Gastroesophageal sphincter (tissue), 4 donors: ENCODE measurements at places on chromosomes 11 and 22.

DNA sequence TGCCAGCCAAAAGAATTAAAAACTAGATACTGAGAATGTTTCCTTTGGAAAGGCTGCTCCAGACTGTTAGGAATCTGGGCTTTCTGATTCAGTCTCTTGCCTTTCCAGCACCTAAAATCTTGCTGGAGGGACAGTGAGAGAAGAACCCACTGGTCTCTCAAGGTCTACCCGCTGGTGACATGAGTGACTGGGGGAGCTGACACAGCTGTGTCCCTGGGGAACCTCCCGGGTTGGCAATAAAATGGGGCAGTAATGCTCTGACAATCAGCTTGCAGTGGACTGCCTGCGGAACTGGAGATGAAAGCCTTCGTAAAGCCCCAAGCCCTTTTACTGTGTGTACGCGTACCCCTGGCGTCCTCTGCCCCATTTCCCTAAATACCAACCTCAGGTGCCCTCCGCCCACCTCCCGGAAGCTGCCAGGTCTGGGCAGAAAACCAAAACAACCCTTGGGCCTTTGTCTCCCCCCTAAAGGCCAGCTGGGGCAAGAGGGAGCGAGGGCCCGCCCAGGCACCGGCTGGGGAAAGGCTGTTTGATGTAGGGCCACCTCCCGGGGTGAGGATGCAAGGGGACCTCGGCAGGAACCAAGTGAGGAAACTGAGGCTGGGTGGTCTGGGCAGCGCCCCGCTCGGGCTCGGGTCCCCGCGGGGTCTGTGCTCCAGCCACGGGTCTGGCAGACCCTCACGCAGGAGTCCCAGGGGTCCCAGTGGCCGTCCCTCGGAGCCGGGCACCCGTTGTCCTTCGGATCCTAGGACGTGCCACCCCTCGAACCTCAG is 741 bp downstream of the CARS1 start:
- peaks cover 11% of the 10 kb centered on the region for H3K4me1 ChIP-seq
- H3K27me3 ChIP-seq: no peaks in the 10 kb centered on the region
- peak overlapping the region; percentile 83 for H3K27ac ChIP-seq
- ATAC-seq: no peak
- peak overlapping the region; percentile 53 for H3K4me3 ChIP-seq

DNA sequence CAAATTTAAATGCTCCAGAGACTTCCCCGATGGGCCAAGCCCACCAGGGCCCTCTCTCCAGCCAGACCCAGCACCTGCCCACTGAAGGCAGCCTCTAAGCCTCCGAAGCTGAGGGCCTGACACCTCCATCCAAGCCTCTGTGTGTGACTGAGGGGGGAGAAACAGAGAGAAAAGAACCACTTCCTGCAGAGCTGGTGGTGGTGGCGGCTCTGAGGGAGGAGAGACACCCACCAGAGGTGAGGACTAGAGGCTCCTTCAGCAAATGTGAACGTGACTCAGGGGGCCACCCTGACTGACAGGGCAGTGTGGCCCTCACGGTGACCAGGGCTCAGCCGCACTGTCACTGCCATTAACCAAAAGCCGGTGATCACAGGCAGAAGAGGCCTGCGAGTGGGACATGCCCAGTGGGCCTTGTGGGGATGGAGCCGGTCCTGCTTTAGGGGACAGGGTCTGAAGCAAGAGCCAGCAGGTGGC is 31.0 kb upstream of the CD5 start:
- no peaks in the 10 kb centered on the region for H3K27me3 ChIP-seq
- no peak overlapping the region for H3K4me3 ChIP-seq
- H3K36me3 ChIP-seq: no peaks in the 10 kb centered on the region
- ATAC-seq: no peak
- peaks cover 18% of the 10 kb centered on the region for H3K4me1 ChIP-seq

GRCh38 chr11:57727185-57727584 is 14.1 kb upstream of the SELENOH start:
- ATAC-seq: no peak
- no peak overlapping the region for H3K4me3 ChIP-seq
- H3K27ac ChIP-seq: no peak overlapping the region
- no peaks in the 10 kb centered on the region for H3K36me3 ChIP-seq
- H3K4me1 ChIP-seq: no peaks in the 10 kb centered on the region

DNA sequence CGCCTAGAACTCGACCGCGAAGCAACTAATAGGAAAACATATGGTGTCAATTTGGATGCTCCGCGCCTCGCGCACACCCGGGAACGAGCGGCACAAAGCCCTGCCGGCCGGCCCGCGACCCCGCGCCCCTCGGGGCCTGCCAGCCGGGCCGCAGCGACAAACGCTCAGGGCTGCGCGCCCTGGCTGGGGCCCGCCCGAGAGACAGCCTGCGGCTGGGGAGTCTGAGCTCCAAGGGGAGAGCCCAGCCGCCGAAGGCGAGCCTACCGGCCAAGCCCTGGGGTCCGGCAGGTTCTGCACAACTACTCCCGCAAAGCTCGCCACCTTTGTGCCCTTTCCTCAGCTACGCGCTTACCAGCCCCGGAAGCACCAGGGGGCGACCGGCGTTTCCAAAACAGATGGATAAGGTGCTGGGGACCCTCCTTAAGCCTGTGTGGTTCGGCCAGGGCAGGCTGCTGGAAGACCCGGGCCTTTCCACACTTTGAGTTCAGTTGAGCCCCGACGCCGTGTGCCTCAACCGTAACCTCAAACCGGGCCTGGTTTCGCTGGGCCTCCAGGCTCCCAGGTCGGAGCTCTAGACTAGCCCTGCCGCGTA is 6.0 kb downstream of the PAX6 start:
- H3K4me1 ChIP-seq: no peaks in the 10 kb centered on the region
- no peak overlapping the region for H3K4me3 ChIP-seq
- H3K36me3 ChIP-seq: no peaks in the 10 kb centered on the region

DNA sequence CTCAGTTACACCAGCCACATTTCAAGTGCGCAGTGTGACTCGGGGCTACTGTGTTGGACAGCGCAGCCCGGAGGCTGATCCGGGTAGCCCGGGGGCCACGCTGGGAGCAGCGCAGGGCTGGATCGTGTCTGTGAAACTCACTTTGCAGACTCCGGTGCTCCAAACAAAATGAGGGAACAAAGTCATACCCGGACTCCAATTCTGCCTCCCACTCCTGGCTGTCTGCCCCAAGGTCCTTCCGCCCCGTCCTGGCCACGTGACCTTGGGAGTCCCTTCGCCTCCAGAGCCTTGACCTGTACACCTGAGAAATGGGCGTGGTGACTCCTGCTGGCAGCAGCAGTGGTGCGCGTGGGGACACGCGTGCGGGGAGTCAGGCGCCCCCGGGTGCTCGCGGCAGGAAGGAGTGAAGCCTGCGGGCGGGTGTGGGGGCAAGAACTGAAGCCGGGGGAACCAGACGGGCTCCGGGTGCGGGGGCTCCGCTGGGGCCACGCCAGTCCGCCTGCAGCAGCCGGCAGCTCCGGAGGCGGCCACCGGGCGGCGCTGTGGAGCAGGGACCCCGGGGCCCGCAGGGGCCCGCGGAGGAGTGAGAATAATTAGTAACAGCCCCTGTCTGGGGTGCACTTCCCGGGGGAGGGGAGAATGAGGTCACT is 42.4 kb downstream of the KCNJ4 start:
- H3K27ac ChIP-seq: no peak overlapping the region
- H3K4me1 ChIP-seq: no peaks in the 10 kb centered on the region
- H3K4me3 ChIP-seq: peak overlapping the region; percentile 43
- no peaks in the 10 kb centered on the region for H3K36me3 ChIP-seq
- peak; percentile 13 for ATAC-seq

DNA sequence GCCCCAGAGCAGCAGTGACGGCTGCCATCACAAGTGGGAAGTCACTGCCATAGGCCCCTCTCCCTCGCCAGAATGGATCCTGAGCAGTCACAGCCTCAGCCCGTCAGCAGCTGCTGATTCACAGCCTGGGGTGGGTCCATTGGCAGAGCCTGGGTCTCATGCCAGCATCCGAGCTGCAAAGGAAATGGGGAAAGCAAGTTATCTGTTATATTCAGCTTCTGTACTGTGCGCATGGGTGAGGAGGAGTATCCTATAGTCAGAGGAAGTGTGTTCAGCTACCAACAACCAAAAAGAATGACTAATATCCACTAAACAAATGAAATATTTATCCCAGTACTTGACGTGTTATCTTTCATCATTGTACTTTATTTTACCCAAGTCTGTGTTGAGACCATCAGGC is 119.7 kb downstream of the RCN1 start:
- H3K4me3 ChIP-seq: no peak overlapping the region
- no peaks in the 10 kb centered on the region for H3K36me3 ChIP-seq
- no peak overlapping the region for H3K27ac ChIP-seq
- H3K4me1 ChIP-seq: no peaks in the 10 kb centered on the region
- no peak for ATAC-seq
- peaks cover 11% of the 10 kb centered on the region for H3K27me3 ChIP-seq

- H3K27me3 ChIP-seq: no peaks in the 10 kb centered on the region
- peak; percentile 10 for ATAC-seq
Observed at GRCh38 chr11:3126901-3127691, 38.0 kb downstream of the OSBPL5 start.

- peak overlapping the region; percentile 20 for H3K27ac ChIP-seq
- peaks cover 38% of the 10 kb centered on the region for H3K4me1 ChIP-seq
- H3K4me3 ChIP-seq: no peak overlapping the region
- no peak for ATAC-seq
- no peaks in the 10 kb centered on the region for H3K27me3 ChIP-seq
Observed at GRCh38 chr11:79087961-79088318, 352.9 kb downstream of the TENM4 start.

- peak overlapping the region; percentile 95 for H3K27ac ChIP-seq
- H3K4me1 ChIP-seq: peaks cover 84% of the 10 kb centered on the region
- H3K36me3 ChIP-seq: peaks cover 7% of the 10 kb centered on the region
- peak; percentile 5 for ATAC-seq
- H3K4me3 ChIP-seq: no peak overlapping the region
- no peaks in the 10 kb centered on the region for H3K27me3 ChIP-seq
Observed at GRCh38 chr11:114166897-114167323, 107.4 kb downstream of the ZBTB16 start.

DNA sequence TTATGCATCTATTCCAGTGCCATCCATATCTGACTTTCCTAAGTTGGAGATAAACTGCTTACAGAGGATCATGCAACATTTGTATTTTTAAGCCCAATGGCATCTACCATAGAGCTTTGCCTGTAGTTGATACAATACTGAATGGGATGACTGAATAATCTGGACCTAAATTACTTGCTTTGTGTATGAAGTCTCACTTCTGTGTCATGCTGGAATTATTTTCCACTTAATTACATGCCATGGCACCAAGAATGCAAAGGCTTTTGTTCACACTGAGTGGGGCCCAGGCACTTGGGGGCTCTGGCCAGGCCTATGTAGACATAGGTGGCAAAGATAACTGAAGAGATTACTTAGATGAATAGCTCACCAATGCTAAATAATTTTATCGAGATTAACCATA is 51.6 kb downstream of the OPCML start:
- no peaks in the 10 kb centered on the region for H3K4me1 ChIP-seq
- H3K27me3 ChIP-seq: peaks cover 12% of the 10 kb centered on the region
- H3K27ac ChIP-seq: no peak overlapping the region
- no peak for ATAC-seq
- no peaks in the 10 kb centered on the region for H3K36me3 ChIP-seq

DNA sequence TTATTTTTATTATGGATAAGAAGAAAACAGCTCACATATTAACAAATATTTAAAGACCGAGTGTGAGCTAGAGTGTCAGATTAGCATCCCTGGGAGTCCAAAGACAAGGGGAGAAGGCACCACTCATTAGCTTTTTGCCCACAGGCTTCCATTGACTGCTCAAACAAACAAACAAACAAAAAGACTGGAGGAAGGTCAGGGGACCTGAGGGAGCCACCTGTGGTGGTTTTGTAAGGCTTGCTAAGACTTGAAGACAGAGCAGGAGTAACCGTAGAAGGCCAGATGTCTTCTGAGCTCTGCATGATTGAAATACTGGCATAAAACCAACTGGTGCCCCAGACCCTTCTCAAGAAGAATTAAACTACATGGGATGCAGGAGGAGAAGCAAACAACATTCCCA is 395.2 kb upstream of the CNTN5 start:
- no peak overlapping the region for H3K4me3 ChIP-seq
- H3K27me3 ChIP-seq: no peaks in the 10 kb centered on the region
- no peaks in the 10 kb centered on the region for H3K4me1 ChIP-seq
- no peak overlapping the region for H3K27ac ChIP-seq
- H3K36me3 ChIP-seq: no peaks in the 10 kb centered on the region

GRCh38 chr11:57207168-57207567 is 25.4 kb downstream of the LRRC55 start:
- no peak overlapping the region for H3K4me3 ChIP-seq
- H3K27me3 ChIP-seq: peaks cover 26% of the 10 kb centered on the region
- peaks cover 5% of the 10 kb centered on the region for H3K4me1 ChIP-seq
- H3K36me3 ChIP-seq: no peaks in the 10 kb centered on the region

GRCh38 chr11:72781313-72782080 is 12.3 kb downstream of the STARD10 start:
- peak overlapping the region; percentile 84 for H3K4me3 ChIP-seq
- H3K27me3 ChIP-seq: no peaks in the 10 kb centered on the region
- peak overlapping the region; percentile 81 for H3K27ac ChIP-seq
- peak; percentile 58 for ATAC-seq
- no peaks in the 10 kb centered on the region for H3K36me3 ChIP-seq
- peaks cover 57% of the 10 kb centered on the region for H3K4me1 ChIP-seq

DNA sequence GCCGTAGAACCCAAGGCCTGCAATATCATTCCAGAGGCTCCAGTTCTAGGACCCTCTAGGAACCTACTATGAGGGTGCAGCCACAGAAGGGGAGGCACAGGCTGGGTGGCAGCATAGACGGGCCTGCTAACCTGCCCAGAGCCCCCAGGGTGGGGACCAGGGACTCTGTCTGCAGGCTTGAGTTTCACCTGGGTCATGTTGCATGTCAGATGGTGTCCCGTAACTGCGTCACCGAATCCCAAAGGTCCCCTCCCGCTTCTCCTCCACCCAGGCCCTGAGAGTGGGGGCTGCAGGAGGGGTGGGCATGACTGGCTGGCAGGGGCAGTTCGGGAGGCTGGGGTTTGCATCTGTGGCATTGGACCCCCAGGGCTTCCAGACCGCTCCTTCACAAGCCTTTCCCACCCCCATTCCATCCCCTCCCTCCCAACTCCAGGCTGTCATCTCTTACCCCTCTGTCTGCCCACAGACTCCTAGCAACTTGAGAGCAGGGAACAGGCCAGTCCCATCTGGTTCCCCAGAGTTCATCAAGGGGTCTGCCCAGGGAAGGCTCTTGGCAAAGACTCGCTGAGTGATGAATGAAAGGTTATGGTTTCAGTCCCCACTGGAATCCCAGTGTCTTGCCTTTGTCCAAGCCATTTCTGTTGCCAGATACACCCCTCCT is 16.3 kb downstream of the MYO7A start:
- peaks cover 31% of the 10 kb centered on the region for H3K27me3 ChIP-seq
- no peak overlapping the region for H3K27ac ChIP-seq
- H3K4me3 ChIP-seq: no peak overlapping the region

- no peak overlapping the region for H3K4me3 ChIP-seq
- peaks cover 36% of the 10 kb centered on the region for H3K27me3 ChIP-seq
- no peaks in the 10 kb centered on the region for H3K4me1 ChIP-seq
- no peak for ATAC-seq
- H3K27ac ChIP-seq: peak overlapping the region; percentile 80
Observed at GRCh38 chr11:72238492-72239312, 5.3 kb downstream of the PHOX2A start.
